ENCODE measurements at places on chromosomes 5 and 9. TPM values are rescaled to one million over a fixed set of nuclear protein-coding genes. Genes with fewer than 3 reads are reported as not detected.

DNA sequence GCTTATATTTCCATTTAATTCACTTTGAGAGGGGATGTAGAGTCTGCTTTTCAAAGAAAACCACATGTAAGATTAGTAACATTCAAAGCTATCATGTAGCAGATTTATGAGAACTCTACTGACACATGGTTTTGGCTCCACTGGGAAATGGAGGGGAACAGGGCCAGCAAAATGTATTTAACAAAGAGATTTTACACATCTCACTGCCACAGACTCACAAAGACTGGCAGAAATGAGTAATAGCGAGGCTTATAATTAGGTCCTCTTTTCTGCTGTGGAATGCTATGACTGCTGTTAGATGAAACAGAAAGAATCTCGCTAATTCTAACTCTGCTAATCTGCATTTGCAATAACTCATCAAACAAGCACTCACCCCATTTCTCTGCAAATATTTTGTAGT is 4.5 kb downstream of the DAP start:
- peaks cover 47% of the 10 kb centered on the region for H3K4me1 ChIP-seq
- H3K4me3 ChIP-seq, result no peak overlapping the region
- no peaks in the 10 kb centered on the region for H3K27me3 ChIP-seq
- H3K27ac ChIP-seq, result no peak overlapping the region
- DNase-seq, result peak; percentile 21

DNA sequence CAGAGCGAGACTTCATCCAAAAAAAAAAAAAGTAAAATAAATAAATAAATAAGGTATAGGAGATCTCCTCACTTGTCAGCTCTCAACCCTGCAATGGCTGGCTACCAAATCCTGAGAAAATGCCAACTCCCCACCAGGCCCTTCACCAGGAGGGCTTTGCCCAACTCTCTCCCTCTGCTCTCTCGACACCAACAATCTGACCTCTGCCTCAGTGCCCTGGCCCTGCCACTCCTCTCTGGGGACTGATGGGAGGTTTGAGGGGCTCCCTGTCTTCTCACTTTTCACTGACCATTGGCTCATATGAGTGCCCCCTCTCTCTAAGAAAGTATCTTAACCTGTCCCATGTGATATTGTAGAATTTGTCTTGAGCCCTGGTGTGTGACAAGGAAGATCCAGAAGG is 52.6 kb upstream of the SH3PXD2B start:
- no peaks in the 10 kb centered on the region for H3K4me1 ChIP-seq
- H3K4me3 ChIP-seq, result no peak overlapping the region
- peaks cover 13% of the 10 kb centered on the region for H3K27me3 ChIP-seq
- H3K27ac ChIP-seq, result no peak overlapping the region

DNA sequence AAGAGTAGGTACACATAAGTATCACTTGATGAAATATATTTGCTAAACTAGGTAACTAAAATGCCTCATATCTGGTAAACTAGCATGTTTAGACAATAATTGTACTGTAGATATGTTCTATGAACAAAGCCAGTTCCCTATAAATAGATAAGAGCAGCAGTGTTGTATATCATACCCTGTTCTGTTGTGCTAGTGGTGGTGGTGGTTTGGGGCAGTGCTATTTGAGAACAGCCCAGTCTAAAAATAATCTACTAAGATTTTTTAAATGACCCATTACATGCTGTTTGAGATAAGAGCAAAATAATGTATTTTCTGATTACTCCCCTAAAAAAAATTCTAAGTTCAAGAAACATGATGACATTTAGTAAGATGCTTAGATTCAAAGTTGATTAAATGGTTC is 829.2 kb upstream of the DMAC1 start:
- no peak for DNase-seq
- H3K36me3 ChIP-seq, result no peaks in the 10 kb centered on the region
- no peak overlapping the region for H3K4me3 ChIP-seq
- H3K27ac ChIP-seq, result no peak overlapping the region
- H3K27me3 ChIP-seq, result no peaks in the 10 kb centered on the region
- H3K4me1 ChIP-seq, result no peaks in the 10 kb centered on the region

DNA sequence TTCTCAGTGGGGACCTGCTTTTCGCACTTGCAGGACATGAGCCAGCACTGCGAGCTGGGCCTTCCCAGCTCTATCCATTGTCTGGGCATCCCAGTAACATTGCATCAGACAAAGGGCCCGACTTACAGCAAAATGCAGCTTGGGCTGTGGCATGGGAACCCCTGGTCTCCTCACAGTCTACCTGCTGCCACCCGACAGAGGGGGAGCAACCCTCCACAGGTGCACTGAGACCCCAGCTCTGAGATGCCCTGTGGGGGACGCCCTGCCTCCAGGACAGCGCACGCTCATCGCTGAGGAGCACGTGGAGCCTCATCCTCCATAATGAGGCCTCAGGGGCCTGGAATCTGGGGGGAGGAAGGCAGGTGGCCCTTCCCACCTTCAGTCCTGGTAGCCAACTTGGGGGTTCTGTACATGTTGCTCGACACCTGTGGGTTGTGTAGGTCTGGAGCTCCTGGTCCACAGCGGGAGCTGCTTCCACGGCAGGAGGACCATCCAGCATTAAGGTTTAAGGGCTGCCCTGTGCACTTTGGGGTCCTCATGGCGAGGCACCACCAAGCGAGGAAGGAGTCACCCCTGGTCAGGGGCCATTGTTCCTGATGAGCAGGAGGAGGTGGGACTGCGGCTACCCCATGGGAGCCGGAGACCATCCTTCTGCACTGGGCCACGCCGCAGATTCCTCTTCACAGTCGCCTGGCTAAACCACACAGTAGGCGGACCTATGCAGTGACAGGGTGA is 376.5 kb upstream of the IRX1 start:
- no peaks in the 10 kb centered on the region for H3K4me1 ChIP-seq
- no peaks in the 10 kb centered on the region for H3K27me3 ChIP-seq
- H3K36me3 ChIP-seq, result no peaks in the 10 kb centered on the region
- no peak overlapping the region for H3K27ac ChIP-seq

DNA sequence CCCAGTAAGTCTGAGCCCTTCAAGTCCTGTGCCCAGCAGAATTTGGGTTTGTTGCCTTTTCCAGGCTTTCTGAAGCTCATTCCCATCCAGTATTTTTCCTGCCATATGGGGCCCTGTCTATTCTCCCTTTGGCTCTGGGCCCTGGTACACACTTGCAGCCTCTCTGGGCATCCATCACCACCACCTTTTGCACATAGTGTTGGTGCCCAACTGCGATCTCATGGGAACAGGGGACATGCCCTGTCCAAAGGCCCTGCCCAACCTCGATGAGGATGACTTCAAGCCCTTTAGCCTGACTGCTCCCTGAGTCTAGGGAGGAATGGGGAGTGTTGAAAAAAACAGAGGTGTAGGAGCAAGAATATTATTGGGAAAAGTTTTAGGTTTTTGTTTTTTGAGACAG is 11.5 kb downstream of the RGS3 start:
- no peak for DNase-seq
- H3K27ac ChIP-seq, result no peak overlapping the region
- no peaks in the 10 kb centered on the region for H3K36me3 ChIP-seq
- no peak overlapping the region for H3K4me3 ChIP-seq

DNA sequence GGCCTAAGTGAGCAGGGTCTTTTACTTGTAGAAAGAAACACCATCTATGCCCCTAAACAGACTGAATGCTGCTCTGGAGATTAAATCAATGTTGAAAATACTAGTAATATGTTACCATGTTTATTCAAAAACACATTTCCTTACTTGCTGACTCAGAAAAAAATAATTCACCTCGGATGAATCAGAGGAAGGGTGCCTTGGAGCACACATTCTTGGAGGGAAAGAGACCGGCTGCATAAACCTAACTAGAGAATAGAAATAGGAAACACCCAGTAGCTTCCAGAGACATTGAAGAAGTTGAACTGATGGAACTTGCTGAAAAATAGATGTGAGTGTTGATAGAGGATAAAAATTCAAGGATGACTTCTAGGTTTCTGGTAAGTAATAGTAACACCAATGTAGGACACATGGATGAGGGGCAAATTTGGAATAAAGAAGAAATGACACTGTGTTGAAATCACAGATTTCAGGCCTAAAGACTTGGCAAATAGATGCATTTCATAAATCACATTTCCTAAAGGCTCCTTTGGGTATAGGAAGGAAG is 76.9 kb upstream of the MINAR2 start:
- no peaks in the 10 kb centered on the region for H3K27me3 ChIP-seq
- no peak overlapping the region for H3K27ac ChIP-seq
- no peaks in the 10 kb centered on the region for H3K4me1 ChIP-seq
- no peak overlapping the region for H3K4me3 ChIP-seq
- H3K36me3 ChIP-seq, result no peaks in the 10 kb centered on the region
- DNase-seq, result no peak

GRCh38 chr5:180138976-180139730 is 67.6 kb upstream of the RNF130 start:
- H3K27me3 ChIP-seq, result peaks cover 6% of the 10 kb centered on the region
- H3K4me3 ChIP-seq, result no peak overlapping the region
- H3K36me3 ChIP-seq, result no peaks in the 10 kb centered on the region

GRCh38 chr9:13991395-13991794 is 322.5 kb downstream of the NFIB start:
- DNase-seq, result no peak

GRCh38 chr5:17723876-17724275 is 89.6 kb downstream of the TAF11L14 start:
- H3K4me3 ChIP-seq, result no peak overlapping the region
- DNase-seq, result no peak
- no peaks in the 10 kb centered on the region for H3K27me3 ChIP-seq
- H3K36me3 ChIP-seq, result no peaks in the 10 kb centered on the region
- no peaks in the 10 kb centered on the region for H3K4me1 ChIP-seq

DNA sequence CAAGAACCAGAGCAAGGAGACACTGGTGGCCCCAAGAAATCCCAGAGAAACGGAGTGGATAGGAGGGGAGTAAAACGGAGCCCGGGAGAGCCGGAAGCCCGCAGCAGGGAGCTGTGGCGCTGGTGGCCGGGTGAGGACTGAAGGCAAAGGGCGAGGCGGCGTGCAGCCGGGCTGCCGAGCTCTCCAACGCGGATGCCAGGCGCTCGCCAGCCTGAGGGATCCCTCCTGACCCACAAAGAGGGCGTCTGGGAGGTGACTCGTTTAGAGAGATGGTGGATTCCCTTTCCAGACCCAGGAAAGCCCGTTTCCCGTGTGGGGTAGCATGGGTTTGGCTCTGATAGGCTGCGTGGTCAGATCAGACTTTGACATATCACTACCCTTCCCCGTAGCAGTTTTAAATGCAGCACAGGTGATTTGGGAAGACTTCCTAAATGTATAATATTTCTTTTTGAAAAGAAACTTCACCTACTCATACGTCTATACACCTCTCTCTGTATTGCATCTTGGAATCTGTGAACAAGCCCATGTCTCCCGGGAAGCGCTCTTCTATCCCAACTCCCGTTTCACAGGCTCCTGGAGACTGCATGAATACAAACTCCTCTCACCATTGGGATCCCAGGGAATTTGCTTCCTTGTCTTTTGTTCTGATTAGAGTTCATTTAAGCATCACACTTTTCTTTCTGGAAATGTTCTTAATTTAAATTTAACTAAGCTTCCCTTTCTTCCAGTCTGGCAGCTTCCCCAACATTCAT is 158.1 kb downstream of the C9orf152 start:
- H3K36me3 ChIP-seq, result peaks cover 12% of the 10 kb centered on the region
- H3K27ac ChIP-seq, result peak overlapping the region; percentile 40
- peaks cover 10% of the 10 kb centered on the region for H3K27me3 ChIP-seq
- H3K4me1 ChIP-seq, result peaks cover 36% of the 10 kb centered on the region
- DNase-seq, result peak; percentile 50

GRCh38 chr9:119003201-119003611 is 366.0 kb downstream of the BRINP1 start:
- no peaks in the 10 kb centered on the region for H3K27me3 ChIP-seq
- H3K4me1 ChIP-seq, result no peaks in the 10 kb centered on the region
- H3K27ac ChIP-seq, result no peak overlapping the region

DNA sequence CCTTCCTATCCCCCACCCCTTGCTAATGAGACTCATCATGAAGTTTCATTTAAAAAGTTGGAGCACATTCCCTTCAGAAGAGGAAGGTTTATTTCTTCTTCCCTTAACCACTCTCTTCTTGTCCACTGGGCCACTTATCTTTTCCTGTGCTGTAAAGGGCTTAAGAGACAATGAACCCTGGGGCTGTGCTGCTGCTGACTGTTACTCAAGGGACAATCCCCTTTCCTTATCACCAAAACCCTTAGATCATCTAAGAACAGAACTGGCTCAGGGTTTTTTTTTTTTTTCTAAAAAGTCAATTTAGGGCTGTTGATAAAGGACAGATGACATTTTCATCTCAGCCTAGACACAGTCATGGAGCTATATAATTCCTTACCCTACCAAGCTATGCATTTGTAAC is 29.6 kb downstream of the CAPSL start:
- DNase-seq, result peak; percentile 46
- H3K27ac ChIP-seq, result peak overlapping the region; percentile 72
- H3K27me3 ChIP-seq, result no peaks in the 10 kb centered on the region
- H3K4me3 ChIP-seq, result no peak overlapping the region
- H3K36me3 ChIP-seq, result peaks cover 17% of the 10 kb centered on the region
- H3K4me1 ChIP-seq, result peaks cover 49% of the 10 kb centered on the region

The CCNO gene
- not detected for total RNA-seq

The REEP2 gene
- 5.6 TPM for total RNA-seq

The KIF24 gene
- total RNA-seq, result 7.7 TPM

The PPP2CA gene
- total RNA-seq, result 148 TPM

The IL5 gene
- 0.69 TPM for total RNA-seq

The LIFR gene
- total RNA-seq, result 0.09 TPM

The PCDHGA12 gene
- total RNA-seq, result 0.07 TPM

The SIT1 gene
- 80.9 TPM for total RNA-seq

The RLN2 gene
- total RNA-seq, result 6.9 TPM

The ANKRD18A gene
- 7.5 TPM for total RNA-seq

The FCN1 gene
- not detected for total RNA-seq

Measured in activated CD4-positive, alpha-beta T cell treated with anti-CD3 and anti-CD28 coated beads for 36 hours (primary cell).